ENCODE measurements at places on chromosomes 1 and 21.

- DNase-seq: no peak
These were observed 4.4 kb downstream of the CASP9 start for GRCh38 chr1:15519625-15520024.

DNA sequence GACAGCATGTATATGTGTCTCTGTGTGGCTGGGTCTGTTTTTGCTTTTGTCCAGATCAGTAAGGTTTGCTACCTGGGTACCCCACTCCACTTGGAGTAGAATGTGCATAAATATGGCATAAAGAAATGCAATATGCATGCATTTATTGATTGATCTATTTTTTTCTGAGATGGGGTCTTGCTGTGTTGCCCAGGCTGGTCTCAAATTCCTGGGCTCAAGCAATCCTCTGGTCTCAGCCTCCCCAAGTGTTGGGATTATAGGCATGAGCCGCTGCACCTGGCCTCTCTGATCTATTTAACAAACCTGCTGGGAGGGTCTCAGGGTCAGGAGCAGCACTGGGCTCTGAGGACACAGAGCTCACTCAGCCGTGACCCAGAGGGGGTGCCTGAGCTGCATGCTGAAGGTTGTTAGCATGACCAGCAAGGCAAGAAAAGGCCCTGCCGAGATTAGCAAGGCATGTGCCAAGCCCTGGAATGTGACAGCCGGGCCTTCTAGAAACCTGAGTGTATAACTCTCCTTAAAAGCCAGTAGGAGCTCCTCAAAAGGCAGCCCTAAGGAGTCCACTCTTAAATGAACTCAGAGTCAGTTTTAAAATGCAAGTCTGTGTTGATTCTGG, 22.5 kb downstream of the PCSK9 start:
- DNase-seq: no peak

DNA sequence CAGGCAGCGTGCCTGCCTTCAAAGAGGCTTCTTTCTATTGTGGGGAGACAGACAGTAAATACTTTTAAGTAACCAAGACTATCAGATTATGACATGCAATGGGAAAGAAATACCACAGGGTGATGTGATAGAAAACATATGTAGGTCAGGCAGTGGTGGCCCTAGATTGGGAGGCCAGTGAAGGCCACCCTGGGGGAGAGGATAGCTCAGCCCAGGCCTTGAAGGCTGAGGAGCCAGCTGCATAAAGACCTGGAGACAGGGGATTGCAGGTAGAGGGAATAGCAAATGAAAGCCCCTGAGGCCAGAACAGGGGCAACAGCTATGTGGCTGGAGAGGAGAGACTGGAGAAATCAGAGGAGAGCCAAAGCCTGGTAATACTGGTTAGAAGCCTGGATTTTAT, 4.0 kb downstream of the SOX13 start:
- no peak for DNase-seq

DNA sequence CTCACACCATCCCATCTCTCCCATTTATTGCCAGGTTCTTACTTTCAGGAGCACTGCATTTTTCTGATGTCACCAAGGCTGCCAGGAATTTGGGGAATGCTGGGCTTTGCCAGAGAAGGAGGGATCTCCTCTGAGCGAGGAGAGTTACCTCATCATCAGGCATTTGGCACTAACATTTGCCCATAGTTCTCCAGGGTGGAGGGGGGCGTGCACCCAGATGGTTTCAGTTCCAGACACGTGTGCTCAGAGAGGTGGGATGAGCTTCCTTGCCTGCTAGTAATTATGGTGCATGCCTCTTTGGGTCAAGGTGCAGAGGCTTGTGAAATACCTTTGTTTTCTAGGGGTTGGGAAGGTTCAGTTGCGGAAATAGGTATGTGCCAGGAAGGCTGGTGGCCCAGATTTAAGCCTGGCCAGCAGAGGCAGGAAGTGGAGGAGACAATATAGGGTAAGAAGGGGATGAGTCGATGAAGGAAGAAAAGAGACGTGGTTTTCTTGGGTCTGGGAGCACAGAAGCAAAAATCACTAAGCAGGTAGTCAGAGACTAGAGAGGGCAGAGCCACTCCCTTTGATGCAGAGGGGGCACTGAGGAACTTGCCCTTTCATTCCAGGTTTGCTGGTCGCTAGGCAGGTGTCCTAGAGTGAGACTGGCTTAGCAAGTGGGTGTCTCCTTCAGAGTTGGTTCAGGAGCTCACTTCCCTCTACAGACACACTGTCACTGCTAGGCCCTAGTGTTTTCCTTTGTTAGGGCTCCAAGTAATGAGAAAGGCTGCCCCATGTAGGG, 7.2 kb downstream of the TUFT1 start:
- DNase-seq: peak; percentile 97

GRCh38 chr21:19864476-19864875, 1133.7 kb upstream of the NCAM2 start:
- DNase-seq: no peak
